ENCODE measurements at places on chromosomes 3 and 15.

GRCh38 chr3:78868570-78868969 lies 899.2 kb downstream of the ROBO1 start:
- DNase-seq, result no peak

DNA sequence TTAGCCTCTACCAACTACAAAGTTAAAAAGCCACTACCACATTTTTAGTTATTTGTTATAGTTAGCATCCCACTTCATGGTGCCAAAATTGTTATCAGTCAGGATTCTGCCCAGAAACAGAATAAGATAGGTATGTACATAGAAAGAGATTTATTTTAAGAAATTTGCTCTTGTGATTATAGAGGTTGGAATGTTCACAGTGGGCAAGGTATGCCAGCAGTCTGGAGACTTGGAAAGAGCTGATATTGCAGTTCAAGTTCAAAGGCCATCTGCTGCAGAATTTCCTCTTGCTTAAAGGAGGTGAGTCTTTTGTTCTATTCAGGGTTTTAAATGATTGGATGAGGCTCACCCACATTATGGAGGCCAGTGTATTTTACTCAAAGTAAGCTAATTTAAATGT lies 143.8 kb upstream of the POU1F1 start:
- DNase-seq, result no peak

GRCh38 chr15:90637693-90638092 lies 79.5 kb upstream of the BLM start:
- DNase-seq, result no peak

DNA sequence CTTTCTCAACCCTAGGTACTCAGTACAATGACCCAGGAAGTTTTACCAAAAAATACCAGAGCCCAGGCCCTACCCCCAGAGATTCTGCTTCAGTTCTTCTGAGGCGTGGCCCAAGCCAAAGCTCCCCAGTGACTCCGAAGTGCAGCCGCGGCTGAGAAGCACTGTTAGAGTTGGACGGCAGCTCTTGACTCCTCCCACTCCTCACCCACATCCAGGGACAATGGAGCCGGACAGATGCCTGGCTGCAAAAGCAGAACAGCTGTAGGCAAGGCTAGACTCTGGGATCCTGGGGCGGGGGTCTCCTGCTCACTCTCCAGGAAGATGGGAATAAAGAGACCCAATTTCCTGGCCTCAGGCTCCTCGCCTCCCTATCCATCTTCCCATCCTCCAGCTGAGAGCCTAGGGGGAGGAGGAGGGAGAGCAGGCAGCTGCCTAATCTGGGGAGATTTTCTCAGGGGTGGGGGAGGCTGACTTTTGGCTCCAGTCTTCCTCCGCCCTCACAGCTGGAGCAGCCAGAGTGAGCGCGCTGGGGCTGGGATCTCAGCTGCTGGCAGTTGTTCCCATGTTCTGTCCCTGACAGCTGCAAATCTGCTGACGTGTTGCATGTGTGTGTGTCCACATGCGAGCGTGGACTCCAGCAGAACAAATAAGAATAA lies 223.8 kb downstream of the OPA1 start:
- DNase-seq, result no peak

- no peak for DNase-seq
Measured at GRCh38 chr3:184156522-184156955, 1.4 kb downstream of the DVL3 start.

GRCh38 chr3:17182166-17182565 lies 297.4 kb downstream of the PLCL2 start:
- DNase-seq, result no peak

Measured in NK-92 treated with Interleukin-12 subunit alpha and Interleukin-12 subunit beta, amount 100 ng/mL, for 24 hours (cell line).